ENCODE measurements at places on chromosomes 2 and 18. TPM values are rescaled to one million over a fixed set of nuclear protein-coding genes. Genes with fewer than 3 reads are reported as not detected.

The CHRNG gene
- total RNA-seq: not detected

- DNase-seq: peak; percentile 12
These were observed 246.1 kb downstream of the BCL2 start for GRCh38 chr18:63073481-63073880.

DNA sequence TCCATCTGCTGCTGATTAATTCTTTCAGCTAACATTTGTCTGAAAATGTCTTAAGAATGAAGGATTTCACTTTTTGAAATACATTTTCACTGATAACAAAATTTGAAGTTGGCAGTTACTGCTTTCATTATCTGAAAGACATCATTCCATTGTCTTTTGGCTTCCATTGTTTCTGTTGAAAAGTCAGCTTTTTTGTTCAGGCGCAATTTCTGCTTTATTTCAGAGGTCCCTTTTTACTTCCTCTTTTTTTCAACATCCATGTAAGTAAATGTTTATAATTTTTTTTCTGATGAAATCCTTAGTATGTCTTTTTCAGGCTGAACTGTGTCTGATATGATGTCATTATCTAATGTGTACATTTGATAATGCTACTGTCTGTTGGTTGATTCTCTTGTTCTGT is 184.2 kb downstream of the RND3 start:
- DNase-seq: no peak

DNA sequence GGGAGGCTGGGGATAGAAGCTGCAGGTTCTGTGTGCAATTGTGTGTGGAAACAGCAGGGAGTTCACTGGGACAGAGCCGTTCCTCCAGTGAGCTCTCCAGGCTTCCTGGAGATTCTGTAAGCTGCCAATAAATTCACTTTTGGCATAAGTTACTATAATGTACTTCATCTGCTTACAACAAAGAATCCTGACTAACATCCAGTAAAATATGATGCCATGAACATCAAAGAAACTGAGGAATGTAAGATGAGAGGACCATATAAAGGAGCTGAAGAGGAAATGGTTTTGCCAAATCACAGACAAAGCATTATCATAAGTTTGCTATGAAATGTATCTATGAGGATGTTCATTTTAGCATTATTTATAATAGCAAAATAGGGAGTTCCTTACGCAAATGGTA is 175.3 kb downstream of the KCNE4 start:
- DNase-seq: no peak

DNA sequence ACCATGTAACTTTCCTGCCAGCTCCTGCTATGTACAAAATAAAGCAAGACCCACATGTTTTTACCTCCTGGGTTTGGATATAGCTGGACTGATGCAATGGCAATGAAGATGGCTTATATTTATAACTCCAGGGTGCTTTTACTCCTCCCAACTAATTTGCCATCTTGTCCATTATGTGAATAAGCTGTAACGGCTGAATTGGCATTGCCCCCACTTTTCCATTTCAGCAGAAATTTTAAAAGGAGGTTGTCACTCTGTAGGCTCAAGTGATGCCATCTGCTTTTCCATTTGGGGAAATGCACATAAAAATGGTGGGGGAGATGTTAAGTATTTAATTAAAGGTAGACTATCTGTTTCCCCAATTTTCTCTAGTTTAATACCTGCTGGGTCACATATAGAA is 345.5 kb downstream of the ERBB4 start:
- DNase-seq: no peak

The STAT4 gene
- total RNA-seq: 0.05 TPM

The COL4A3 gene
- total RNA-seq: 0.18 TPM

The TGFA gene
- total RNA-seq: 1.7 TPM

The PSMA8 gene
- not detected for total RNA-seq

GRCh38 chr2:172219201-172219600 is 116.5 kb upstream of the DLX2 start:
- DNase-seq: no peak

DNA sequence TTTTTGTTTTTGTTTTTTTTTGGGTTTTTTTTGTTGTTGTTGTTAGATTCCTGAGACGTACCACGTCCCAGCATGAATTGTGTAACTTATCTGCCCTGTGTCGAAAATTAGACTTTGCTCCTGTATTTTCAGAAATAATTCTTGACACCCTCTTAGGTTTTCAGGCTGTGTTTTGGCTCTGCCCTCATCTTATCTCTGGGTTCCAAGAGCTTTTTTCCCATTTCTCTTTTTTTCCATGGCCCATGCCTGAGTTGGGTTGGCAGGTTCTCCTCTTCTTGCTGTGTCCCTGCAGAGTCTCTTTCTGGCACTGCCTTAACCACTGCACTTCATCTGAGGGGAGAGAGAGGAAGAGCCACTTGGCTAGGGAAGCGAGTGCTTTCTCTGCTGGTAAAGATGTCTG is 42.4 kb downstream of the CTIF start:
- no peak for DNase-seq

- no peak for DNase-seq
These were observed 67.6 kb upstream of the PXDN start for GRCh38 chr2:1811971-1812350.

- no peak for DNase-seq
These were observed 26.1 kb downstream of the GPC1 start for GRCh38 chr2:240461471-240462072.

DNA sequence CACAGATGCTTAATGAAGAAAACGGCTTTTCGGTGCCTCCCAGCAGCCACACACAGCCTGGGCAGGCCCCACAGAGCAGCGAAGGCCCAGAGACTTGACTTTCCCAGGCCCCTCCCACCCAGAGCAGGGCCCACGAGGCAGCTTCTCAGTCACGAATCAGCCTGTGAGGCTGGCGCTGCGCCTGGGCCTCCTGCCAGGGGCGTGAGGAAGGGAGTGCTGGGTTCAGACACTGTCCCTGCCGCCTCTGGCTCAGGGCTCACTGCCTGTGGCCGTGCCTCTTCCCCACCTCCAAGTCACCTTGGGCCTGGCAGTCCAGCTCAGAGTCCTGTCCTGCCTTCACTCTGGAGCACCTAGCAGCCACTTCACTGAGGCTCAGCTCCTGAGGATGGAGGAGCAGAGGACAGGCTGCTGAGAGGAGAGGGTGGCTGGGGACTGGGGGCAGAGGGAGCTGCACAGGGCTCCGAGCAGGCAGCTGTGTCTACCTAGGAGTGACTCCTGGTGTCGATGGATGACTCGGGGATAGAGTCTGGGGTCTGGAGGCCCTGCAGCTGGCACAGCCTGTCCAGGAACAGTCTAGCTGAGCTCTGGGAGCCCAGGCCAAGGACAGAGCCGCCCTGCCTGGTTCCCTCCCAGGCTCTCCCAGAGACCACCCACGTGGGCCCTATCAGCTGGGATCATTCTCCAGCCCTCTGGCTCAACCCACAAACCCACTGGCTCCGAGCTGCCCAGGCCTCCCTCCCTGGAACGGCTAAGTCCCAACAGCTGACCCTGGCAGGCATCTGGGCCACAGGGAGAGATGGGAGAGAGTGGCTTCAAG is 36.4 kb upstream of the FOSL2 start:
- no peak for DNase-seq

GRCh38 chr2:13758412-13758811 is 874.1 kb upstream of the LRATD1 start:
- DNase-seq: no peak

DNA sequence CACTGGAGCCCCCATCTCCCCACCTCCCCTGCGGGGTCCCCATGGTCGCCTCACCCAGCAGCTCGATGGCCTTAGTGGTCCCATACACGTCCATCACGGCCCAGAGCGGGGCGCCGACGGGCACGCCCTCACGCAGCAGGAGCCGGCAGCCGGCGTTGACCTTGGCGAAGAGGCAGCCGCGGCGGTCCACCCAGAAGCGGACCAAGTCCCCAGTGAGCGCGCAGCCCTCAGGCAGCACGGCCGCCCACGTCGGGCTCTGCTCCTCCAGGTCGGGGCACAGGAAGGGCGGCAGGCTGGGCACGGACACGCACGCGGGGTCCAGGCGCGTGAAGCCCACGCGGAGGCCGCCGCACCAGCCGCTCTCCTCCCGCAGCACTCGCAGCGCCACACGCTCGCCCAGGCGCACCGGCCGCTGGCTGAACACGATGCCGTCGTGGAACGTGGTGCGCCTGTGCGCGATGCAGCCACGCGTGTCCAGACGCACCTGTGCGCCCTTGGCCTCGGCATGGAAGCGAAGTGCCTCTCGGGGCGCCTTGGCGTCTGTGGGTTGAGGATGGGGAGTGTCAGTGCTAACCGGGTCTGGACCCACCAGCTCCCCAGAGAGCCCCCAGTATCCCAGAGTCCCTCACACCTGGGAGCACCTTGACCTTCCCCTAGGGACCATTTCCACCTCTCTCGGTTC is 4.6 kb downstream of the NEURL3 start:
- DNase-seq: no peak

- peak; percentile 27 for DNase-seq
These were observed 49.9 kb downstream of the ST8SIA5 start for GRCh38 chr18:46706968-46707367.

The RTP5 gene
- not detected for total RNA-seq

GRCh38 chr2:72137498-72138010 is 10.1 kb downstream of the CYP26B1 start:
- DNase-seq: no peak

GRCh38 chr2:69604836-69605235 is 38.7 kb downstream of the AAK1 start:
- no peak for DNase-seq

DNA sequence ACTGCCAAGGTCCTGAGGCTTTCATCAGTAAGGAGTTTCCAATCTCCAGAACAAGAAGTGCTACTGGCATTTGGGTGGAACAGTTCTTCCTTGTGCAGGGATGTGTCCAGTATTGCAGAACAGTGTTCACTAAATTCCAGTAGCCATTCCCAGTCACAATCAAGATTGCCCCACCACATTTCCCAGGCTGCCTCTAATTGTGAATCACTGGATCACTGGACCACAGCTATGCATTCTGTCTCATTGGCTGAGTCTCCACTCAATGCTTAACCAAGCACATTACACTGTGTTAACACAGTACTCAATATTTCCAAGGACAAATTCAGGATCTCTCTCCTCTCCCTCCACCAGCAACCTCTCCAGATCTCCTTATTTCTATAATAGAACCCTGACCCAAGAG is 160.2 kb upstream of the CCDC150 start:
- DNase-seq: no peak

- DNase-seq: no peak
These were observed 45.5 kb upstream of the LRRTM4 start for GRCh38 chr2:77567723-77568122.

DNA sequence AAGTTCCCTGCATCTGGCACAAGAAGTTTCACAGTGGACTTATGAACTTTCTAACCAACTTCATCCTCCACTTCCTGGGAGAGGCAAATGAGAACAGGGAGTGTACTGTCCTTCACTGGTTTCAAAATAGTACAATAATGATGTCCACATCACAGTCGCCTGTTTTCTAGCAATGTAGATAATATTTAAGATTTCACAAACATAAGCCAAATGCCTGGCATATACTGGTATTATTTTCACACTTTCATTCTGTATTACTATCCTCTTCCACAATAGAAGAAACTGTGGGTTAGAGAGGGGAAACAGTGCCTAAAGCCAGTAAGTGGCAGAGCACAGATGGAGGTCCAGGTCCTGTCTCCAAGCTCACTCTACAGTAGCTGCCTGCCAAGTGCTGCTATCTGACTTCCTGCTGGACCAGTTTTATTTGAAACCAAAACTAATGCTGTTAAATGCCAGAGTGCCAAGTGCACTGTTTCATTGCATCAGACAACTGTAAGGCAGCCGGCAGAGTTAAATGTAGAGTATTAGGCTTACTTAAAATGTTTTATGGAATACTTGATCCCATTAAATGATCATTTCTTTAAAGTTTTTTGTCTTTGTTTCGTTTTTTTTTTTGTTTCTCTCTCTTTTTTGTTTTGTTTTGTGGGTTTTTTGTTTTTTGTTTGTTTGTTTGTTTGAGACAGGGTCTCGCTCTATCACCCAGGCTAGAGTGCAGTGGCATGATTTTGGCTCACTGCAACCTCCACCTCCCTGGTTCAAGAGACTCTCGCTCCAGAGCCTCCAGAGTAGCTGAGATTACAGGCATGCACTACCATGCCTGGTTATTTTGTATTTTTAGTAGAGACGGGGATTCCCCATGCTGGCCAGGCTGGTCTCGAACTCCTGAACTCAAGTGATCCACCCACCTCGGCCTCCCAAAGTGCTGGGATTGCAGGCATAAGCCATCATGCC is 15.1 kb downstream of the COBLL1 start:
- no peak for DNase-seq

The ASNSD1 gene
- total RNA-seq: 30.3 TPM

- DNase-seq: peak; percentile 15
These were observed 157.4 kb downstream of the TAF4B start for GRCh38 chr18:26383454-26384270.

The FAM124B gene
- total RNA-seq: 0.08 TPM

DNA sequence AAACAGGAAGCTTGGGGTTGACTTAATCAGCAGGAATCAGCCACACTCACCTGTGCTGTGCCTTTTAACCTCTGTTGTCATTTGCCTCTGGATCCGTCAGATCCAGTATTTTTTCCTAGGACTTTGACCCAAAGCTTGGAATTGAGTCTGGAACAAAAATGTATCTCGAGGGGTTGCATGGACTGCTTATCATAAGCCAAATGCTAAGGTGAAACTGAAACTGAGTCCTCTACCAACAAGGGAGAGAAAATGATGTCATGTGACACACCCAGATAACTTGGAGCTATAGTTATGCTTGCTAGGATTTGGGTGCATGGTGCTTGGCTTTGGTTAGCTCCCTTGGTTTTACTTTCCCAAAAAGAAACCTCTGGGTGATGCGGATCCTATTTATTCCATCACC is 2158.6 kb upstream of the PIK3C3 start:
- no peak for DNase-seq

- DNase-seq: no peak
These were observed 1548.1 kb upstream of the ZEB2 start for GRCh38 chr2:146068051-146068450.

DNA sequence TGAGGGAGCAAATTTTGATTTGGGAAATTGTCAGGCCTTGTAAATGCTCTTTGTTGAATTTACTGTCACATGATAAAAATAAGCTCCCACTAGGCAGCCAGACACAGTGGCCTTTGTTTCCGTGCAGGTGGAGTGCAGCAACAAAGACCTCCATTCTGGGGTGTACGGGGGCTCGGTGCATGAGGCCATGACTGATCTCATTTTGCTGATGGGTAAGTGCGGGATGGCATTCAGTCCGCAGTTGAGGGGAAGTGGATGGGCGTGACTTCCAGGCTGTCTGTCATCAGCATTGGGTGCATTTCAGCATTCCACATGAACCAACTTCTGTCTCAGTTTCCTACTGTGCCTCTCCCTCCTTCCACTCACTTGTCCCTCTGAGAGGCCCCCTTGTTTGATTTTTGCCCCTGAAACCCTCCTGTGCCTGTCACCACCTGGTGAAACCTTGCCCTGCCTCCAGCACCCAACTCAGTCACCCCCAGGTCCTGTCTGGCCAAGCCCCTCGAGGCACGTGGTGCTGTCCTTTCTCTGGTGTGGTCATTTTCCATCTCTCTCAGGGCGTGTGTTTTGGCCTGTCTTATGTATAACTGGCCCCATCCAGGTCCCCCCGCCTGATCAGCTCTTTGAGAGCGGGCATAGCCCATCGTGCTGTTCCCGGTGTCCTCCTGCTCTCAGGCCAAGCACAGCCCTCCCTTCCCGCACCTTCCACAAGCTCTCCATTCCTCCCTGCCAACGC is 16.3 kb downstream of the CNDP2 start:
- no peak for DNase-seq

Measured in Panc1 (cell line).